ENCODE measurements at places on chromosomes 12 and 14. TPM values are rescaled to one million over a fixed set of nuclear protein-coding genes. Genes with fewer than 3 reads are reported as not detected.

- H3K4me1 ChIP-seq: no peaks in the 10 kb centered on the region
- no peaks in the 10 kb centered on the region for H3K27me3 ChIP-seq
- H3K36me3 ChIP-seq: no peaks in the 10 kb centered on the region
- no peak overlapping the region for H3K4me3 ChIP-seq
Measured at GRCh38 chr14:27836386-27836785, 930.2 kb upstream of the FOXG1 start.

- no peaks in the 10 kb centered on the region for H3K36me3 ChIP-seq
- H3K27ac ChIP-seq: no peak overlapping the region
- no peak overlapping the region for H3K4me3 ChIP-seq
- H3K27me3 ChIP-seq: no peaks in the 10 kb centered on the region
- DNase-seq: no peak
- H3K4me1 ChIP-seq: no peaks in the 10 kb centered on the region
Measured at GRCh38 chr12:75120311-75120711, 89.3 kb downstream of the KCNC2 start.

DNA sequence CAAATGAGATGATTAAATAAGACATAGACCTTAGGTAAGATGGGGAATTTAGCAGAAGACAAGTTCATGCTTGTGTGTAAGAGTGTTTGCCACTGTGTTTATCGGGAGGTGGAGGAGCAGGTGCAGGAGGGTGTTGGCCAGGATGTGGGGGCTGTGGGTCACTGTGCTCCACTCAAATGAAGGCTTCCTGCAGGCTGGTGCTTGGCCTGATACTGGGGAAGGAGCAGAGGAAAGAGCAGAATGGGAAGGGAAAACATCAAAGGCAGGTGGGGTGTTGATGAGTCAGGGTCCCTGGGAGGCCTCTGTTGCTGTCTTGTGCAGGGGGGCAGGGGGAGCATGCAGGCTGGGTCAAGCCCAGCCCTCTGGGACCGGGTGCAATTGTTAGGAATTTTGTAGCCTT, 126.5 kb downstream of the TSPAN9 start:
- DNase-seq: no peak
- no peak overlapping the region for H3K27ac ChIP-seq
- no peaks in the 10 kb centered on the region for H3K36me3 ChIP-seq
- H3K4me1 ChIP-seq: peaks cover 6% of the 10 kb centered on the region
- H3K4me3 ChIP-seq: no peak overlapping the region
- no peaks in the 10 kb centered on the region for H3K27me3 ChIP-seq

The ACVRL1 gene
- 5.7 TPM for total RNA-seq

The CBLN3 gene
- 4.3 TPM for total RNA-seq

- no peak for DNase-seq
- no peak overlapping the region for H3K4me3 ChIP-seq
- no peaks in the 10 kb centered on the region for H3K36me3 ChIP-seq
- no peak overlapping the region for H3K27ac ChIP-seq
- no peaks in the 10 kb centered on the region for H3K4me1 ChIP-seq
- no peaks in the 10 kb centered on the region for H3K27me3 ChIP-seq
Measured at GRCh38 chr12:122992386-122992785, 11.9 kb downstream of the ARL6IP4 start.

All from ovary (tissue), 10 donors.